ENCODE measurements at places on chromosomes 5 and 9. TPM values are rescaled to one million over a fixed set of nuclear protein-coding genes. Genes with fewer than 3 reads are reported as not detected.
A peak's percentile ranks its signal among the peaks of the same experiment; 100 is the strongest.

GRCh38 chr9:32405506-32405905 lies 21.1 kb downstream of the ACO1 start:
- no peaks in the 10 kb centered on the region for H3K27me3 ChIP-seq
- peaks cover 50% of the 10 kb centered on the region for H3K36me3 ChIP-seq
- no peaks in the 10 kb centered on the region for H3K4me1 ChIP-seq
- no peak overlapping the region for H3K4me3 ChIP-seq
- no peak overlapping the region for H3K27ac ChIP-seq

GRCh38 chr9:125380406-125380805 lies 118.8 kb downstream of the GAPVD1 start:
- H3K4me3 ChIP-seq, result no peak overlapping the region
- peaks cover 8% of the 10 kb centered on the region for H3K4me1 ChIP-seq
- no peaks in the 10 kb centered on the region for H3K36me3 ChIP-seq
- H3K27me3 ChIP-seq, result no peaks in the 10 kb centered on the region
- no peak for DNase-seq

GRCh38 chr5:31767335-31768031 lies 128.6 kb downstream of the PDZD2 start:
- H3K36me3 ChIP-seq, result no peaks in the 10 kb centered on the region
- H3K27me3 ChIP-seq, result no peaks in the 10 kb centered on the region
- no peak overlapping the region for H3K4me3 ChIP-seq
- H3K27ac ChIP-seq, result no peak overlapping the region

GRCh38 chr5:143101725-143102386 lies 301.6 kb downstream of the NR3C1 start:
- no peak for DNase-seq
- peak overlapping the region; percentile 61 for H3K27ac ChIP-seq
- no peaks in the 10 kb centered on the region for H3K36me3 ChIP-seq
- H3K4me3 ChIP-seq, result no peak overlapping the region
- peaks cover 28% of the 10 kb centered on the region for H3K4me1 ChIP-seq

DNA sequence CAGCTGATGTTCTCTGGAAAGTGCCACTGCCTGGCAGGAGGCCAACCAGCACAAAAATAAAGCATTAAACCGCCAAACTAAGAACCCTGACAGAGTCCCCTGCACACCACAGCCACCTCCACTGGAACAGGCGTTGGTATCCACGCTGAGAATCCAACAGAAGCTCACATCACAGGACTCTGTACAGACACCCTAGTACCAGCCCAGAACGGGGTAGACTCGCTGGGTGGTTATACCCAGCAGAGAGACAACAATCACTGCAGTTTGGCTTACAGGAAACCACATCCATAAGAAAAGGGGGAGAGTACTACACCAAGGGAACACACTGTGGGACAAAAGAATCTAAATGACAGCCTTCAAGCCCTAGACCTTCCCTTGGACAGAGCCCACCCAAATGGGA lies 15.0 kb upstream of the POU5F2 start:
- no peaks in the 10 kb centered on the region for H3K4me1 ChIP-seq
- no peak for DNase-seq
- H3K27me3 ChIP-seq, result no peaks in the 10 kb centered on the region
- peaks cover 3% of the 10 kb centered on the region for H3K36me3 ChIP-seq
- H3K4me3 ChIP-seq, result no peak overlapping the region
- no peak overlapping the region for H3K27ac ChIP-seq

- no peak overlapping the region for H3K4me3 ChIP-seq
- peaks cover 12% of the 10 kb centered on the region for H3K36me3 ChIP-seq
- H3K4me1 ChIP-seq, result no peaks in the 10 kb centered on the region
- DNase-seq, result no peak
- no peak overlapping the region for H3K27ac ChIP-seq
These were observed 68.3 kb downstream of the ERP44 start for GRCh38 chr9:100030548-100030947.

DNA sequence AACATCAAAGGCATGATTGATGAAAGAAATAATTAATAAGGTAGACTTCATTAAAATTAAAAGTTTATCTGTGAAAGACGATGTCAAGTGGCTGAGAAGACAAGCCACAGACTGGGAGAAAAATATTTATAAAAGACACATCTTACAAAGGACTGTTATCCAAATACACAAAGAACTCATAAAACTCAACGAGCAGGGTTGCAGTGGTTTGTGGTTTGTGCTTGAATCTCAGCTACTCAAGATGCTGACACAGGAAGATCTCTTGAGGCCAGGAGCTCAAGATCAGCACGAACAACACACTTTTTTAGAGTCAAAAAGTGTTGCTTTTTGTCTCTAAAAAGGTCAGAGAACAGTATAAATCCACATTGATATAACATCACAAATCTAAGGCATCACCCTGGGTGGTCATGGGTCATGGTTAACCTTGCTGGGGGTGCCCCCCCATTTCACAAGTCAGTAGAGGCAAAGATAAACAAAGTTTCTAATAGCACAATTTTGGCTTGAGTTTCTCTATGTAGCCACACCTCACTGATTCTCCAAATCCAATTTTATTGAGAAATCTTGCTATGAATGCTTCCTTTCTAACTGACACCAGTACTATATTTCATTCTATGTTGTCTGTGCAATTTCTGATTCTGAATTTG lies 342.9 kb upstream of the RPS23 start:
- no peak overlapping the region for H3K27ac ChIP-seq
- no peaks in the 10 kb centered on the region for H3K36me3 ChIP-seq
- DNase-seq, result no peak
- no peak overlapping the region for H3K4me3 ChIP-seq
- no peaks in the 10 kb centered on the region for H3K4me1 ChIP-seq

DNA sequence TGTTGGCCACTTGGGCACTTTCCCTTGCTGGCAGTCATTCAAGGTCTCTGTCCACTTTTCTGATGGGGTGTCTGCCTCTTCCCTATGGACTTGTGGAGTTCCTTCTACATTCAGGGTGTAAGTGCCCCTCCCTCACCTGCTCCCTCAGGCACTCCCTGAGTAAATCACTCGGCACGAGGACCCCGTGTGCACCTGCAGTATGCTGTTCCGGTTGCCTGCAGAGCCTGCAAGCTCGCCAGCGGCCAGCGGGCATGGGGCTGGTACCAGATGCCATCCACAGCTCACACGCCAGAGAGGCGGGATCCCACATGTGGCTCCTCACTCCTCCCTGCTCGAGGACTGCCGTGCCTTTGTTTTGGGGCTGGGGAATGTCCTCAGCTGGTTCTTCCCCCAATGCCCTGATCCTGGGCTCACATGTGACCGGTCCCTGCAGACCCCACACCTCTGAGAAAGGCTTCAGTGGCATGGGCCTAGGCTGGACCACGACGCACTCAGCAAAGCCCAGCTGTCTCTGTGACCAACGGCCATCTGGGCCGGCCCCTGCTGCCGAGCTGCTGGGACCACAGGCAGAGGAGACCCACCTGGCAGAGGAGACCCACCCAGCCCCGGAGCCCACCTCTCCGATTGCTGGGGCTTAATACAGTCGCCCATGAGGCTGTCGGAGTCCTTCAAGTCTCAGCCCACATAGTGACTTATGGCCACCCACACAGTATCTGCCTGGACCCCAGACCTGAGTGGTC lies 46.1 kb upstream of the CLPTM1L start:
- H3K27me3 ChIP-seq, result peaks cover 62% of the 10 kb centered on the region
- H3K4me1 ChIP-seq, result peaks cover 10% of the 10 kb centered on the region
- H3K27ac ChIP-seq, result no peak overlapping the region
- no peak for DNase-seq
- H3K36me3 ChIP-seq, result no peaks in the 10 kb centered on the region

GRCh38 chr9:36665921-36666431 lies 93.3 kb downstream of the MELK start:
- H3K36me3 ChIP-seq, result no peaks in the 10 kb centered on the region
- no peaks in the 10 kb centered on the region for H3K27me3 ChIP-seq
- no peak overlapping the region for H3K27ac ChIP-seq
- no peaks in the 10 kb centered on the region for H3K4me1 ChIP-seq
- no peak for DNase-seq

- peaks cover 68% of the 10 kb centered on the region for H3K27me3 ChIP-seq
- no peak overlapping the region for H3K4me3 ChIP-seq
- peaks cover 18% of the 10 kb centered on the region for H3K4me1 ChIP-seq
- no peak overlapping the region for H3K27ac ChIP-seq
- H3K36me3 ChIP-seq, result no peaks in the 10 kb centered on the region
These were observed 24.4 kb downstream of the FAM163B start for GRCh38 chr9:133584559-133585476.

- H3K4me1 ChIP-seq, result no peaks in the 10 kb centered on the region
- H3K36me3 ChIP-seq, result no peaks in the 10 kb centered on the region
- no peak overlapping the region for H3K4me3 ChIP-seq
- no peak for DNase-seq
These were observed 118.0 kb downstream of the SLF1 start for GRCh38 chr5:94736498-94736897.

GRCh38 chr9:136684799-136685198 lies 2.5 kb downstream of the AGPAT2 start:
- H3K36me3 ChIP-seq, result no peaks in the 10 kb centered on the region

- no peaks in the 10 kb centered on the region for H3K4me1 ChIP-seq
- H3K4me3 ChIP-seq, result no peak overlapping the region
- H3K36me3 ChIP-seq, result no peaks in the 10 kb centered on the region
- no peak overlapping the region for H3K27ac ChIP-seq
- no peak for DNase-seq
- no peaks in the 10 kb centered on the region for H3K27me3 ChIP-seq
These were observed 85.0 kb upstream of the RASA1 start for GRCh38 chr5:87182649-87183048.

DNA sequence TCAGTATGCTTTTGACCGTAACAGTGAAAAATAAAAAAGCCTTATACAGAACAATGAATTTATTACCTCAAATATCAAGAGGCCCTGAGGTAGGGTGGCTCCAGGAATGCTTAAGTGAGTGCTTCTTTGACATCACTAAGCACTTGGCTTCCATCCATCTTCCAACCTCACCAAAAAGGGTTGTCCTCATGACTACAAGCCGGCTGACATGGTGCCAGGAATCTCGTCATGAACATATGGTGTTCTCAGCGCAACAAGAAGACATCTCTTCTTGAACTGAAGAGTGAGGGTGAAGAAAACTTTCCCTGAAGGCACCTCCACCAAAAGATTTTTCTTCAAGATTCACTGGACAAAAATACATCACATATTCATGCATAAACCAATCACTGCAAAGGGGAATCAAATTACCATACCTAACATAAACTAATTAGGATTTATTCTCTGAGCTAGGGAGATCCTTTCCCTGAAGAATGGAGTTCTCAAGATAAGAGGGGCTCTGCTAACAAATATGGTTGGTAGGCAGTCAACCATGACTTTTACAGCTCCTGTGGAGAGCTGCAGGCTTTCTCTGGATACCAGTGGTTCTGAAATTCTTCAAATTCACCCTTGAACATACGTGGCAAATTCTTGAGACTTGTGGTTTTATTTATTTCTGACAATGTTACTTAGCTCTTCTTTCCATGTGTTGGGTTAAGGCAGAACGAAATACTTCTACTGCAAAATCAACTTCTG lies 49.5 kb downstream of the AGXT2 start:
- no peak overlapping the region for H3K27ac ChIP-seq
- H3K4me3 ChIP-seq, result no peak overlapping the region
- H3K27me3 ChIP-seq, result no peaks in the 10 kb centered on the region
- no peaks in the 10 kb centered on the region for H3K36me3 ChIP-seq
- H3K4me1 ChIP-seq, result no peaks in the 10 kb centered on the region

GRCh38 chr9:83472221-83472665 lies 66.0 kb downstream of the FRMD3 start:
- H3K4me3 ChIP-seq, result no peak overlapping the region
- H3K27ac ChIP-seq, result no peak overlapping the region
- no peaks in the 10 kb centered on the region for H3K4me1 ChIP-seq
- H3K27me3 ChIP-seq, result no peaks in the 10 kb centered on the region
- DNase-seq, result no peak

GRCh38 chr9:35341585-35341984 lies 148.3 kb upstream of the RUSC2 start:
- H3K27me3 ChIP-seq, result no peaks in the 10 kb centered on the region
- H3K36me3 ChIP-seq, result no peaks in the 10 kb centered on the region
- peak overlapping the region; percentile 26 for H3K4me3 ChIP-seq
- no peak for DNase-seq

- no peaks in the 10 kb centered on the region for H3K4me1 ChIP-seq
- peaks cover 38% of the 10 kb centered on the region for H3K36me3 ChIP-seq
- DNase-seq, result no peak
- H3K27ac ChIP-seq, result no peak overlapping the region
- no peak overlapping the region for H3K4me3 ChIP-seq
These were observed 64.5 kb downstream of the TMEM161B start for GRCh38 chr5:88203981-88204750.

DNA sequence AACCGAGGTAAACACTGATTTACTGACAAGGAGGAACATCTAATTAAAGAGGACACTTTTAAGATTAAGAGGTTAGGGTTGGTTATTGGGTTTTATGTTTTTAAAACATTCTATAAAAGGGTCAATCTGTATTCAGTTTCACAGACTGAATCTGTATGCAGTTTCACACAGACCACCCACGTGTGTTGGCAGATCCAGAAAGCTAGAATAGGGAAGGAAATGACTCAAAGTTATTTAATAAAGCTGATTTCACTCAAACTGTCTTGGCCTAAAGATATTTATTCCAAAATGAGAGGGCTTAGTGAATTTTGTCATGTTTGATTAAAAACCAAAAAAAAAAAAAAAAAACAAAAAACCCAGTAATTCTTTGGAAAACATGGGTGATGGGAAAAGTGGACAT lies 140.2 kb downstream of the SLC24A2 start:
- H3K4me3 ChIP-seq, result no peak overlapping the region
- H3K4me1 ChIP-seq, result no peaks in the 10 kb centered on the region
- H3K27me3 ChIP-seq, result no peaks in the 10 kb centered on the region
- no peak overlapping the region for H3K27ac ChIP-seq
- H3K36me3 ChIP-seq, result no peaks in the 10 kb centered on the region
- no peak for DNase-seq

GRCh38 chr9:109794361-109795012 lies 14.5 kb downstream of the PALM2AKAP2 start:
- H3K27me3 ChIP-seq, result no peaks in the 10 kb centered on the region
- no peaks in the 10 kb centered on the region for H3K36me3 ChIP-seq
- peak overlapping the region; percentile 57 for H3K27ac ChIP-seq

GRCh38 chr5:135574493-135574892 lies 4.3 kb downstream of the CXCL14 start:
- no peak for DNase-seq
- peaks cover 76% of the 10 kb centered on the region for H3K4me1 ChIP-seq
- peaks cover 17% of the 10 kb centered on the region for H3K36me3 ChIP-seq
- H3K27me3 ChIP-seq, result peaks cover 23% of the 10 kb centered on the region

DNA sequence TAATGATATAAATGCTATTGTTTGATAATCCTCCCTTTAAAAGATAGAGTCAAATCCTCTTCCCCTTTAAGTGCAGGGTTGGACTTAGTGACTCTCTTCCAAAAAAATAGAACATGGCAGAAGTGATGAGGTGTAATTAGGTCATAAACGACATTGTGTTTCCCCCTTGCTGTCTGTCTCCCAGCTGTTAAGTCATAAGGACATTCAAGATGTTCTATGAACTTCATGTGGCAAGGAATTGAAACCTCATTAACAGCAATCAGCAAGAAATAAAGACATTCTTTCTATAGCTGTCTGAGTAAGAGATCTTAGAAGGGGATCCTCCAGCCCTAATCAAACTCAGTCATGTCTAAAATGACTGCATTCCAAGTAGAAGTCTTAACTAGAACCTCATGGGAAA lies 3.3 kb upstream of the SLC25A46 start:
- no peaks in the 10 kb centered on the region for H3K36me3 ChIP-seq
- DNase-seq, result no peak
- H3K4me1 ChIP-seq, result peaks cover 20% of the 10 kb centered on the region

Gene STK32A
- 8.8 TPM for total RNA-seq

Gene SPATA31E1
- not detected for total RNA-seq

Gene C9
- not detected for total RNA-seq

Gene CMYA5
- total RNA-seq, result 24.9 TPM

Gene SMIM33
- total RNA-seq, result not detected

Gene CNTNAP3
- 23.9 TPM for total RNA-seq

Gene C1QTNF2
- 0.21 TPM for total RNA-seq

Gene RAD50
- total RNA-seq, result 22.0 TPM

Gene TRIM36
- 1.8 TPM for total RNA-seq

Gene PCDHA1
- not detected for total RNA-seq

Gene TNFSF15
- 0.23 TPM for total RNA-seq

Gene DRD1
- not detected for total RNA-seq

Gene CD74
- 1,002 TPM for total RNA-seq

Gene PTGDS
- 31.3 TPM for total RNA-seq
